A549 treated with dexamethasone at 1 μM for 4 hours (cell line): ENCODE measurements at places on chromosomes 5 and 9. TPM values are rescaled to one million over a fixed set of nuclear protein-coding genes. Genes with fewer than 3 reads are reported as not detected.

Gene DHX29
- 21.1 to 26.8 TPM (median 25.1 TPM) in 5 replicates for total RNA-seq

Gene TERT
- total RNA-seq, result 1.5 to 2.9 TPM (median 2.5 TPM) in 5 replicates

Gene PCSK5
- total RNA-seq, result 1.6 to 2.3 TPM (median 2.1 TPM) in 5 replicates

Gene CFAP90
- total RNA-seq, result 0.39 to 0.72 TPM (median 0.50 TPM) in 5 replicates

Gene LCN15
- 0.09 TPM in 2 of 5 replicates, not detected in the others for total RNA-seq

Gene MGAT1
- total RNA-seq, result 68.9 to 88.7 TPM (median 85.3 TPM) in 5 replicates

Gene CNTFR
- 0.07 to 0.16 TPM (median 0.14 TPM) in 5 replicates for total RNA-seq

Gene HAVCR2
- 0.32 to 0.52 TPM (median 0.38 TPM) in 5 replicates for total RNA-seq

Gene TNFSF15
- total RNA-seq, result 0.06 to 0.11 TPM (median 0.07 TPM) in 5 replicates

Gene NR2F1
- 3.4 to 5.1 TPM (median 5.0 TPM) in 5 replicates for total RNA-seq
